ENCODE measurements at places on chromosomes 1 and 21.

- no peak for DNase-seq
These were observed 134.2 kb downstream of the ZZZ3 start for GRCh38 chr1:77548285-77548684.

GRCh38 chr1:26015358-26015757 is 6.2 kb upstream of the EXTL1 start:
- no peak for DNase-seq

DNA sequence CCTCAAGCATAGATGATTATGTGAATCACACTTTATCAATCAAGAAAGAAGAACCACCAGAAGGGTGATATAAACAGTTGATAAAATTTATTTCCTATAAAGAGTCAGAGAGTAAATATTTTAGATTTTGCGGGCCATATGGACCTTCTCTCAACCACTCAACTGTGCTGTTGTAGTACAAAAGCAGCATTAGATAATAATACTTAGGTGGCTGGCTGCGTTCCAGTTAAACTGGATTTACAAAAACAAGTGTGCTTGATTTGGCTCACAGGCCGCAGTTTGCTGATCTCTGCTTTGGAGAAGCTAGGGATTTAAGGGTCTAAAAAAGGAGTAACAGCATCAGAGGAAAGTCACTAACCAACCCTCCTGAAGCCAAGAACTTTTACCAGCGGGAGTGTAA is 1406.0 kb downstream of the KCNT2 start:
- no peak for DNase-seq

DNA sequence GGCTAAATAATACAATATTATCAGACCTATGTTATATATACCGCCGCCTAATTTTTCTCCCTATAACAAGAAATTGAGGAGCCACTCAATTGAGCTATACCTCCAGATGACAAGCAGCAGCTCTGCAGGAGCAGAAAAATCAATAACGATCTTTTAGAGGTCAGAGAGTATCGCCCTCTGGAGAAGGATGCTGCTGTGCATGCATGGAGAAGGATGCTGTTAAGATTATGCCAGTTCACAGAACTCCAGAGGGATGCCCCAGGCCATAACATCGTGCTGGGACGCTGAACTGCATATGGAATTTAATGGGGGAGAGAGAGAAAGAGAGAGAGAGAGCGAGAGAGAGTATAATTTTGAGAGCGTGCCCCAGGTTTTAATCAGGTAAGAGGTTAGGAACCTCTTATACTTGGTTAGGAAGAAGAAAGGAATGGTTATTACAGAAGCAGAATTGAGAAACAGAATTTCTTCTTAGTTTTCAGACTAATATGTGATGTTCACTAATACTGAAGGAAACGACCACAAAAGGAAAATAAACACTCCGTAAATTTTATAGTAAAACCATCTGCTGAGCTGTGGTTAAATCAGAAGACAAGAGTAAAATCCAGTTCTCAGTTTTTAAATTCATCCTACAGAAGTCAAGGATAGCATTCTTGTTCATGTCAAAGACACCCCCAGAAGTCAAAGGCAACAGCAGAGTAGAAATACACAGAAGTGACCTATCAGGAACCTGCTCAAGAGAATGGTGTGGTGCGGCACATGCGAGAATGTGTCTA is 111.1 kb downstream of the SMYD2 start:
- DNase-seq = no peak

- no peak for DNase-seq
These were observed 164.3 kb upstream of the ATP1B1 start for GRCh38 chr1:168942165-168942564.

DNA sequence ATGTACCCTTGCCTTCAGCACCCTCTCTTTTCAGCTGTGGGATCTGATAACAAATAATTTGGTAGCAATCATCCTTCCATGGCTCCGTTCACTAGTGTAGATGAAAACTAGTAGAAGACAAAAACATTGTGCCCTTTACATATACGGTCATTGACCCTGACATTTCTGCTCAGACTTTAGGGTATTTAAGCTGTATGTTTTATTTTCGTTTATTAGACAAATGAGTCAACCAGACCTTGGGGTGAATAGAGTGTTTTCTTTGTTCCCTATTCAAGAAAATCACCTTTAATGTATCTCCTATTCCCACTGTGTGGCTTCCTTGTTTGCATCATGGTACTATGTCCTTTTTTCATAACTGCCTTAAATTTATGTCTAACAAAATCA is 187.3 kb downstream of the VAV3 start:
- DNase-seq = no peak

- DNase-seq = no peak
These were observed 17.0 kb downstream of the KLHDC8A start for GRCh38 chr1:205339717-205340116.

- no peak for DNase-seq
These were observed 8.8 kb downstream of the TSEN15 start for GRCh38 chr1:184060316-184060715.

- no peak for DNase-seq
These were observed 41.0 kb downstream of the LMX1A start for GRCh38 chr1:165315481-165315880.

- DNase-seq = no peak
These were observed 671.9 kb downstream of the BRINP3 start for GRCh38 chr1:189805735-189806134.

- no peak for DNase-seq
These were observed 6.2 kb upstream of the MIXL1 start for GRCh38 chr1:226217273-226217672.

DNA sequence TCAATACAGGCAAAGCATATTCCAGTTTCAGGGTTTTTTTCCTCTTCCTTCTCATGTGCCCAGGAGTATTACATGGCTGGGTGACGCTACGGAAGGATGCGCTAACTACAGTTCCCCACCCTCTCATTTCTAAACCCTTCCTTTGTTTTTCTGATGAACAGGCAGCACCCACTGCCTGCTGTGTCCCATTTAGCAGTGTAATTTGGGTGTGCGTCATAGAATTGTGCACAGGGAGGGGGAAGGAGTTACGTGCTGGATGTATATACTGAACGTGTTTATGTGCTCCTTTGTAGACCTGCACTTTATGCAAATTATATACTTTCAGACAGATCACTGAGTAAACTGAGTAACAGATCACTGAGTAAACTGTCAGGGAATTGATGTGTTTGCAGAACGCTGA is 44.5 kb downstream of the ELAPOR1 start:
- no peak for DNase-seq

GRCh38 chr1:247295274-247295684 is 36.4 kb downstream of the ZNF496 start:
- DNase-seq = no peak

DNA sequence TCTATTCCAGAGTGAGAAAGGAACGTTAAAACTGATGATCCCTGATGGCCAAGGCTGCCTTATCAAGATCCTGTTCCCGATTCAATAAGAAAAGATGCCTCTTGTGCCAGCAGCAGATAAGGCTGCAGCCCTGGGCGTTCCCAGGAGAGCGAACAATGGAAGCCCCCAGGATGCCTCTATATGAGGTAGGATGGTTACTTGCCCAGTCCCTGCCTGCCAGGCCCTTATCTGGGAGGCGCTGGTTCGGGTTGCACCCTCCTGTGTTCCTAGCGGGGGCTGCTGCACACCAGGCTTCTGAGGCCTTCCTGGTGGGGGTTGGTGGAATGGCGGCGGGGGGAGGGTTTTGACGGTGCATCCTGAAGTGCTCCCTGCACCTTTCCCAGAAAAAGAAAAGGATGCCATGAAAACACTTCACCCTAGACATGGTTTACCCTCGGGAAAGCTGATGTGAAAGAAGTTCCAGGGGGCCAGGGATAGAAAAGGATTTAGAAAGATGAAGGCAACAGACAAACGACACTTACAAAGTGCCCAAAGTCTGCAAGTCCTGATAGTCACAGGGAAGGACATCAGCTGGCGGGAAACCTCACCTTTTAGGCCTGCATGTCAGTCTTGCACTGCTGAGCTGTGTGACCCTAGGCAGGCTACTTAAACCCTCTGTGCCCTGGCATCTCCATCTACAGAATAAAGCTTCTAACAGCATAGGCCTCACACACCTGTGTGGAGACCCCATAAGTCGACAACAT is 100.3 kb downstream of the KCNJ15 start:
- no peak for DNase-seq

DNA sequence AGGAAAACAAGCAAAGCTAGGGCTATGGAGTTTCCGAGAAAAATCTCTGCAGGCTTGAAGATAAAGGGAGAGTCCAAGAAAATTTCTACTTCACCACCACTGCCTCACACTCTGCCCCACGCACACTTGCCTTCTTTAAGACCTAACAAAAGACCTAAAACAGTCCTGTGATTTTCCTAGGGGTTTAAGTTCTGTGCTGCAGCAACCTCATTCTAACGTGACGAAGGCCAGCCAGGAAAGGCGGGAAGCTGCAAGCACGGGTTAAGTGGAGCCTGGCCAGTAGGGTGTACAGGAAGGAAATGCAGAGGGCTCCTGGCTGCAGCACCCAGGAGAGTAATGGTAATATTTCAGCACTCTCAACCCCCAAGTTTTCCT is 1.5 kb downstream of the SPATA6 start:
- no peak for DNase-seq

- no peak for DNase-seq
These were observed 170.0 kb downstream of the NPHP4 start for GRCh38 chr1:5822266-5822665.

DNA sequence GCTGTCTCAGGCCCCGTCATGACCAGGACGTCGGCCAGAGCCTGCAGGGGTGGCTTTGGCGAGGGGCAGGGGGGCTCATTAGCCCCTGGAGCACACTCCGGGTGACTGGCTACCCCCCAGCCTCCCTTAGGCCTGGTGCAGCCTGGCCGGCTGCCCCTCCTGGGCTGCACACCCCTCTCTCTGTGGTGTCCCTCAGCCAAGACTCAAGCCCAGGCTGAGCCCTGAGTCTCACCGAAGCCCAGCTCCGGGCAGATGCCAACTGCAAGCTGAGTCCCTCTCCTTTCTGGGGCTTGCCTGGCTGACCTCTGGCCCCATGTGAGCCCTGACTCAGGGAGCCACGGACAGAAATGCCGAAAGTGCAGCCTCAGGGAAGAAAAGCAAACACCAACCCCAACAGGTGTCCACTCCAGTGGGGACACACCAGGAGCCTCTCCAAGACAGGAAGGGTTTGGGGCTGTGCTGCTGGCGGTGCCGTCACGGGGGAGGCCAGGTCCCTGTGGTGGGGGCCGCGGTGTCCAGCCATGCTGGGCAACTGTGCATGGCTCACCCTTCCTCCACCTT is 5.3 kb upstream of the IBA57 start:
- no peak for DNase-seq

DNA sequence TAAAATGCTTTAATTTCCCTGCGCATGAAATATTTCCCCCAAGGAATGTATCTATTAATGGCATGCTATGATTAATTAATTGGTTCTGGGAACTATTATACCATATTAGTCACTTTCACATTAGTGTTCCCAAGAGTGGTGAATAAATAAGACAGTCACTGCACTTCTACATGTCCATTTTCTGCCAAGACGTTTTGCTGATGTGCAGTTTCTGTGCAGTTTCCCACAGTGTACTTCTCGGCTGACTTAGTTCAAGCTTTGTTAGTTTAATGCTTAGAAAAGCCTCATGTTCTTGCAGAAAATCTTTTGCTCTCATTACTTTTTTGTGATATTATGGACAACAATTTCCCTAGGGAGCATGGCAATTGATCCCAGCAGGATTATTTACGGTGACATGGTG is 1014.5 kb downstream of the BRINP3 start:
- DNase-seq = no peak

GRCh38 chr1:7478809-7479499 is 292.1 kb upstream of the VAMP3 start:
- no peak for DNase-seq

DNA sequence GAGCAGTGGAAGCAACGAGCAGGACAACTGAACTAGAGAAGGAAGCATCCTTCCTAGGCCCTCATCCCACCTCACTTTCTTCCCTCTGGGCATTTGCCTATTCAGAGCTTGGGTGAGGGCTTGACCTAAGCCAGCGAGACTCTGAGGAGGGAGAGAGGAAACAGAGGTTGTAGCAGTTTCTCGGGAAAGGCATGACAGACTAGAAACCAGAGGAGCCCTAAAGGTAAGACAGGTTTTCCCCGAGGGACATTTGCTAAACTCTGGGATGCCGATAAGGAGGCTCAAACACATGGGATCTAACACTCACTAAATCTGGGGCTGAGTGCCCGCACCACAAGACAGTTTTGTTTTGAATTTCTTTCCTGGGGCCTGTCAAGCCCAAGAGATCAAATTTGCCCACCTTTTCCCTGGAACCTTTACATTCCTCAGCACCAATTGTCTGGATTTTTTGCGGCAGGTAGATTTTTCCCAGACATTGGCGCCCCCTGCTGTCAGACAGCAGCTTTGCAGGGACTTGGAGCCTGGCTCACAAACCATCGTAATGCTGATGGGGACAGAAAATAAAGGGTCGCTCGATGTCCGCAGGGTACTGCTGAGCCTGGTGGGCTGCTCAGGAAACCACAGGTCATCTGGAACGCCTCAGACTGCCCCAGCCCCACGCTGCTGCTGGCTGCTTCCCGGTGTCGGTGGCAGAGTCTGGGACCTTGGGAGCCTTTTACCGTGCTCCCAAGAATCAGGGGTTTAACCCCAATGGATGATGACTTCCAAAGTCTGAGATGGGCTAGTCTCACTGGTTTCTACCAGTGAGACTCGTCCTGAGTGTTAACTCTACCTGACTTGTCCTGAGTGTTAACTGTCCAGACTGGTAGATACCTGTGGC is 23.4 kb upstream of the TSPAN2 start:
- DNase-seq = peak; percentile 52

GRCh38 chr1:116405241-116406135 is 32.4 kb downstream of the ATP1A1 start:
- DNase-seq = no peak

GRCh38 chr1:67647036-67647798 is 37.8 kb upstream of the GADD45A start:
- DNase-seq = no peak

All from stimulated activated CD4-positive, alpha-beta T cell treated with anti-CD3 and anti-CD28 coated beads, Interleukin-12 subunit alpha, Interleukin-12 subunit beta, amount 100 ng/mL, for 4 hours (primary cell).